Suppressor macrophage treated with lipopolysaccharide for 4 hours (primary cell): ENCODE measurements at places on chromosomes 3 and 15.

DNA sequence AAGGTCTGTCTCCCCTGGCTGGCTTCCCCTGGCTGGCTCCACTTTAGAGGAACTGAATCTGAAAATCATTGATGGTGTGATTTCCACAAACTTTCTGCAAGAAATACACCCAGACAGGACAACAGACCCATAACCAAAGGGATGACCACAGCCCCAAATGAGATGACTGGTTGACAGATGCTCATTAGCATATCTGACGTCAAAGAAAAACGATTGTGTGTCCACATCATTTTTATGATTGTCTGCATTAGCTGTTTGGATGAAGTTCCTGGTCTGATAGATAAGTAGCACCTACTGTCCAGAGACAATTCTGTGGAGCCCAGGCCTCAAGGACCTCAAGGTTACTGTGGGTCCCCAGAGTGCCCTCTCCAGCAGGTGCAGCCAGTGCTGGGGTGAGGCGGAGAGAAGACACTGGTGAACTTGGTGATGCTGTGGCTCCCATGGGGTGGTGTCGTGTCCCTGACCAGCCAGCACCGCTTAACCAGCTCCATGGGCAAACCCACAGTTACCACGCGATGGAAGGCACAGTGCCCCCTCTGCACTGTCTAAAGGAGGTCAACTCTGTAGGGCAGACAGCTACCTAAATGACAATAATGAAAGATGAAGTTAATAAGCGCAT, 127.4 kb downstream of the NSMCE3 start:
- DNase-seq = no peak

DNA sequence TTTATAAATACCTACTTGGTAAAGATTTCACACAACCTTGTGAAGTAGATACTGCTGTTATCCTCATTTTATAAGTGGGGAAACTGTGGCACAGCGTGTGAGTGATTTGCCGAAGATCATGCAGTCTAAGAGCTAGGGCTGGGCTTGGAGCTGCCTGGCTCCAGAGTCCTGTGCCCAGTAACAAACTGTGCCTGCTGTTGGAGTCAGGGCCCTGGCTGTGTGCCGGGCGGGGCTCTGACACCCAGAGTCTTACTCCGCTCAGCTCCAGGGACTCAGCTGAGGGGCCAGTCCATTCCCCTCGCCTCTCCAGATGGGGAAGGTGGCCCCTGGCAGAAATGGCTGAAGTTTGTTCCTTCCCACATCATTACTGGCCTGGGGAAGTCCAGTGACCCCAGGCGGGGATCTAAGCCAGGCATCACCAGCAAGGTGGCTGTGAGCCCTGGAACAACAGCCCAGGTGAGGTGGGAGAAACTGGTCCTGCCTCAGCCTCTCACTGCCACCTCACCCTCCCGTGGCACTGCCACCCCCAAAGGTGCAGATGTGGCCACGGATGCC, 17.3 kb upstream of the PLXNA1 start:
- no peak for DNase-seq

- peak; percentile 52 for DNase-seq
Measured at GRCh38 chr3:192901435-192901834, 16.2 kb downstream of the MB21D2 start.

DNA sequence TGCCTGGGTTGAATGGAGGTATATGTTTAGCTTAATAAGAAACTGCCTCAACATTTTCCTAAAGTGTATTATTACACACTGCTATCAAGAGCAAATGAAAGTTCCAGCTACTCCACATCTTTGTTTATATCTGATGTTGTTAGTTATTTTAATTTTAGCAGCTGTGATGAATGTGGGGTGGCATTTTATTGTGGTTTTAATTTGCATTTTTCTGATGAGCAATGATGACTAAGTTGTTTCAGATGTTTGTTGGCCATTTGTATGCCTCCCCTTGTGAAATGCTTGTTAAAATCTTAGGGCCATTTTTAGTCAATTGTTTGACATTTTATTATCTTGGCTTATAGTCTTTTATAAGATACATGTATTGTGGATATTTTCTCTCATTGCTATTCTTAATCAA, 260.4 kb upstream of the SLCO3A1 start:
- peak; percentile 1 for DNase-seq

DNA sequence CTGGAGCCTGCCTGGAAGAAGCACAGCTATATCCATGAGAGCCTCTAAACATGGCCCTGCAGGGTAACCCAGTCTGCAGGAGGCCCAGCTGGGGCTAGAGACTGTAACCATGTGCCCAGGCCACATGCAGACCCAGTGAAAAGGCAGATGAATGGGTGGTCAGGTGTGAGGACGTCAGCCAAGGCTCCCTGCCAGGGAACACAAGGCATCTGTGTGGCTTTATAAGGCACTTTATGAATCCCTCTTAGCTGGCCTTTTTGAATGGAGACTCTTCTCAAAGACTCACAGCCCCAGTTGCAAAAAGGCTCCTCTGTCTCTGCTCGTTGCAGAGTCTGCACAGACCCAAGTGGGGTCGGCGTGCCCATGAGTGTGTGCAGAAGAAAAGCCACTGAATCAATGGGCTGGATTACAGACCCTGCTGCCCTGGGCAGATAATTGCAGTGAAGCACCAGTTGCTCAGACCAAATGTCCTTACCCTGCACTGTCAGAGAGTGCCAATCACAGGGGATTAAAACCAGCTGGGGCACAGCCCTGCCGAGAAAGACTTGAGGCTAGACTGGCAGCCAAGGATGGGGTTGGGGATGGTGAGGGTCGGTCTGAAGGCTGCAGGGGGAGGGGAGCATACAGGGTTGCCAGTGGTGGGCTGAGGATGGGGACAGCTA, 154.2 kb downstream of the RAB11A start:
- no peak for DNase-seq

DNA sequence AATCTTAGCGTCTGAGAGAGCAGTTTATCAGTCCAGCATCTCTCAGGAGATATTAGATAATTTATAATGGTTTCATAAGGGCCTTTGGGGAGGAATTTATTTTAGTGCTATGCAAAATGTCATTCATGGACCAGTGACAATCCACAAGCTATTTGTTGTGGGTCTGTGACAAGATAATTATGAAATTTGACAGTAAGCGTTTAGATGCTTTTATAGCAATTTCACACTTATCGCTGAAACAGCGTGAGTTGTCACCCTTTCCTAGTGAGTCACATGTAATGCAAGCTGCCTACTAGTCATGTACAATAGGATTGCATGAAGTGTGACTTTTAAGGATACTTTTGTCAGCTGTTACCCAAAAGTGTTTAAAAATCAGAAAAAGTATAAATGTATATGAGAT, 315.6 kb upstream of the THBS1 start:
- peak; percentile 78 for DNase-seq

GRCh38 chr3:16427103-16427965, 86.2 kb downstream of the RFTN1 start:
- DNase-seq = peak; percentile 88

GRCh38 chr3:11950576-11950975, 53.6 kb upstream of the SYN2 start:
- no peak for DNase-seq

DNA sequence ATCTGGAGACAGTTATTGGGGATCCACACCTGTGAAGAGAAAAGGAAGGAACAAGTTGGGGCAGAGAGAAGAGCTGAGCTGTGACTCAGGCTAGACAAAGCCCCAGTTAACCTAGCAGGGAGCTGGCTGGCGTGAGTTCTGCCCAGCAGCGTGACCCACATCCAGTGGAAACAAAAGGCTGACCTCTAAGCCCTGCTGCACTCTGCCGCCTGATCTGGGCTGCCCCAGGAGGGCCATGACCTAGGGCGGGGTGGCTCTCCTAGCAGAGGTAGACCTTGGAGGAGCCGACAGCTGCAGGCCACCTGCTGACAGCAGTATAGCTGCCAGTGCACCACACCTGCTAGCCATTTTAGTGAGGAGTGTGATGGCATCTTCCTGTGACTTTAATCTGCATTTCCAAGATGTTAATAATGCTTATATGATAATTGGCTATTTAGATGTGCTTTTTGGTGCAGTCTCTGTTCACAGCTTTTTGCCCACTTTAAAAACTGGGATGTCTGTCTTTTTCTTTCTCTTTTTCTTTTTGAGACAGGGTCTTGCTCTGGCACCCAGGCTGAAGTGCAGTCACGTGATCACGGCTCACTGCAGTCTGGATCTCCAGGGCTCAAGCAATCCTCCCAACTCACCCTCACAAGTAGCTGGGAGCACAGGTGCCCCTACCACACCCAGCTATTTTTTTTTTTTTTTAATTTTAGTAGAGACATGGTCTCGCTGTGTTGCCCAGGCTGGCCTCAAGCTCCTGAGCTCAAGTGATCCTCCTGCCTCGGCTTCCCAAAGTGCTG, 78.1 kb downstream of the LSM3 start:
- no peak for DNase-seq

- DNase-seq = no peak
Measured at GRCh38 chr3:128503164-128503651, 10.2 kb upstream of the GATA2 start.

DNA sequence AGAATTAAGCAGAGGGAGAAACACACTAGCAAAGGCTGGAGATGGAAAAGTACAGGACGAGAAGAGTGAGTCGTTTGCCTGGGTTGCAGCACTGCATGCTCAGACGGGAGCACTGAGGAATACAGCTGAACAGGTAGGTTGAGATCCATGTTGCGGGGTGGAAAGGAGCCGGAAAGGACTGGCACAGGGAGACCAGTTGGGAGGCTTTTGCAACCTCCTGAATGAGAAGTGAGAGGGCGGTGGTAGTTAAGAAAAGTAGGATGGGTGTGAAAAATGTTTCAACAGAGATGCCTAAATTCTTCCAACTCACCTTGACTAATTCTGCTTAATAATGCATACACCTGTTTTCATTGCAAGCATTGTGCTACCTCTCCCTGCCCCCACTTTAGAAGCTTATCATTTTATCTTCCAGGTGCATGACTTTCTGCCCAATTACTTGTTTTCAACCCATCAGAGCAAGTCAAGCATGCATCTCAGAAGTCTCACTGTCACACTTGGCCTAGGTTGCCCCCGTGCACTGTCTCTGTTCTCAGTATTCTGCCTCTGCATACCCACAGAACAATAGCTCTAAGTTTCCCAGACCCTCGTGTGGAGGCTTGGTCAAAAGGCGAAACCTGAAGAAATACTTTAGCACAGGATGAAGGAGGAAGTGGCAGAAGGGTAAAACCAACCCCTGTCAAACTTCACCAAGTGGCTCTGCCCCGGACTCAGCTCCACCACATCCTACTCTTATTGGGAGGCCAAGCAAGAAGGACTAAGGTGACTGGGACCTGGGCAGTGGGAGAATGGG, 199.3 kb upstream of the BCL6 start:
- no peak for DNase-seq

GRCh38 chr15:49238342-49238741, 68.3 kb downstream of the GALK2 start:
- no peak for DNase-seq

GRCh38 chr15:41900526-41901380, 6.9 kb upstream of the SPTBN5 start:
- no peak for DNase-seq

GRCh38 chr3:126415661-126416591, 21.2 kb downstream of the CFAP100 start:
- no peak for DNase-seq

DNA sequence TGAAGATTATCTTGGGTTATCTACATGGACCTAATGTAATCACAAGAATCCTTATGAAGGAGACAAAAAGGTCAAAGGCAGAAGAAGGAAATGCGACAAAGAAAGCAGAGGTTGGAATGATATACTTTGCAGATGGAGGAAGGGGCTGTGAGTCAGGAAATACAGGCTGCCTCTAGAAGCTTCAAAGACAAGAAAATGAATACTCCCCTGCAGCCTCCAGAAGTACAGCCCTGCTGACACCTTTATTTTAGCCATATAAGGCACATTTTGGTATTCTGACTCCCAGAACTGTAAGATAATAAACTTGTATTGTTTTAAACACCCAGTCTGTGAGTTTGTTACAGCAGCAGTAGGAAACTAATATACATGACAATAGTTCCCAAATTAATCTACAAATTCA, 58.6 kb downstream of the SIDT1 start:
- DNase-seq = no peak

DNA sequence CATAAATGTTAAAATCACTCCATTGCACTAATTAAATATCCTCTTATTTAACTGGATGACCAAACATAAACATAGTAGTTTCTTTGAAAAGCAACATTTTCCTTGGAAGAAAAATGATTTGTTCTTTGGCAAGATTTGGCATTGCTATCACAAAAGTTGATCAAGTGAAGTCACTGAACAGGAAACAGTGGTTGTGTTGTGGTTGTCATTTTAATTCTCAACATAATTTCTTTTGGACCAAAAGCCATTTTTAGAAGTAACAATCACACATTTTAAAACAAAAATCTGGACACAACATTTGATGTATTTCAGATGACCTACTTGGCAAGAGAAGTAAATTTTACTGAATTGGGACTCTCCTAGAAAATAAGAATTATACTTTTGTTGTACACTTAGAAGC, 872.3 kb downstream of the ROBO1 start:
- DNase-seq = no peak

DNA sequence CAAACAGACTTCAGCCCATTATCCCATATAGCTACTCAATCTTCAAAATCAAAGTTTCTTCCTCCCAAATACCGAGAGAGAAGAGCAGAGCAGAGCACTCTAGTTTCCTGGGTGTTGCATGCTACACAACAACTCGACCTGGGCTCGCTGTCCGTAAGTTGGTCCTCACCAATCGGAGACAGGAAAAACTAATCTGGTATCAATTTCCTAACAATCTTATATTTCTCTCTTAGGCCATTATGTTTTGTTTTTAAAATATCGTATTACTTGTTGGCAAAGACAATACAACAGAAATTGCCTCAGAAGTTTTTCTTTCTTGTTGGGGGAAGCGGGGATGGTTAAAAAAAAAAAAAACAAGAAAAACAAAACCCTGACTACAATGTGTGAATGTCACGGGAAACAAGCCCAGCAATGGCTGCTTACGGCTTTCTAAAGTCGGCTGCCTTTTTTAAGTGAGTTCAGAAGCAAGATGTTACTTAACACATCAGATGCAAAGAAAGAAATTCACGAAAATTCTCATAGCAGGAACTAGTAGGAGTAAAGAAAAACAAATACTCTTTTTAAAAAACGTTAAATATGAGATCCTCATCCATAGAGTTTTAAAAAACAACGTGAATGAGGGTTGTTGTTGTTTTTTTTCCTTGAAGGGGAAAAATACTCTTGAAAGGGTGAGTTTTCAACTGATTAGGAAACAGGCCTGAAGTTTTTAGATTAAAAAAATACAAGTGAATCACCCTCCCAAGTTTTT, 1.9 kb downstream of the VGLL4 start:
- DNase-seq = peak; percentile 61

DNA sequence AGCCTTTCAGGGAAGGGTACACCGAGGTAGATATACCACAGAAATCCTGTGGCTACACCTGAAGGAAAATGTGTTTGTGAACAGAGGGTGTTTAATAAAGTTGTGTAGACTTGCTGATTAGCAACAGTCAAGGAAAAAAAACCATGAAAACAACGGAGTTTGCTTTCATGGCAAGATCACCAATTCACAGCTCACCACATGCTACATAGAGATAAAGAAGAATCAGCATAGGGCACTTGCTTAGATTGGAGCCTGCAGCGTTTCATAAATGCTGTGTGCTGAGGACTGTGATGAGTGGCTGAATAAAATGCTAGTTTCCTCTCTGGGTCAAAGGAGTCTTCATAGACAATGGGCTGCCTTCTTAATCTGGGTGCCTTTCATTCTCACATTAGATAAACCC, 257.6 kb downstream of the SLC9A9 start:
- DNase-seq = no peak
